ENCODE measurements at places on chromosomes 5 and 9. TPM values are rescaled to one million over a fixed set of nuclear protein-coding genes. Genes with fewer than 3 reads are reported as not detected.

GRCh38 chr5:3027185-3027865, 275.8 kb upstream of the IRX2 start:
- H3K27me3 ChIP-seq, result no peaks in the 10 kb centered on the region
- H3K4me1 ChIP-seq, result no peaks in the 10 kb centered on the region
- no peaks in the 10 kb centered on the region for H3K36me3 ChIP-seq
- H3K27ac ChIP-seq, result no peak overlapping the region
- H3K4me3 ChIP-seq, result no peak overlapping the region
- DNase-seq, result no peak

- peak overlapping the region; percentile 30 for H3K27ac ChIP-seq
- H3K27me3 ChIP-seq, result no peaks in the 10 kb centered on the region
- no peak overlapping the region for H3K4me3 ChIP-seq
- no peaks in the 10 kb centered on the region for H3K4me1 ChIP-seq
- peaks cover 28% of the 10 kb centered on the region for H3K36me3 ChIP-seq
These were observed 99.2 kb downstream of the ZNF462 start for GRCh38 chr9:106962122-106962521.

DNA sequence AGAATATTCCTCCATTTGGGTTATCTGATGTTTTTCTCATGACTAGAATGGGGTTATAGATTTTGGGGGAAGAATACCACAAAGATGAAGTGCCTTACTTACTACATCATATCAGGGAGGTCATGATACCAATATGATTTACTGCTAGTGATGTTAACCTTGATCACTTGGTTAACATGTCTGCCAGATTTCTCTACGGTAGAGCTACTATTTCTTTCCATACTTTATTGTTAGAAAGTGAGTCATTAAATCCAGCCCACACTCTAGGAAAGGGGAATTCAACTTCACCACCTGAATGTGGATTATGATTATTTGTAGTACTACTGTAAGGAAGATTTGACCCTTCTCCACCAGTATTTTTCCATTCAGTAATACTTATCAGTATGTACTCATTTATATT, 64.7 kb downstream of the UBE2R2 start:
- peaks cover 7% of the 10 kb centered on the region for H3K4me1 ChIP-seq
- H3K27ac ChIP-seq, result no peak overlapping the region
- no peak overlapping the region for H3K4me3 ChIP-seq
- DNase-seq, result no peak
- H3K36me3 ChIP-seq, result no peaks in the 10 kb centered on the region

GRCh38 chr5:159362220-159362619, 31.9 kb upstream of the IL12B start:
- H3K27ac ChIP-seq, result no peak overlapping the region
- no peaks in the 10 kb centered on the region for H3K36me3 ChIP-seq
- no peaks in the 10 kb centered on the region for H3K4me1 ChIP-seq
- peaks cover 6% of the 10 kb centered on the region for H3K27me3 ChIP-seq

DNA sequence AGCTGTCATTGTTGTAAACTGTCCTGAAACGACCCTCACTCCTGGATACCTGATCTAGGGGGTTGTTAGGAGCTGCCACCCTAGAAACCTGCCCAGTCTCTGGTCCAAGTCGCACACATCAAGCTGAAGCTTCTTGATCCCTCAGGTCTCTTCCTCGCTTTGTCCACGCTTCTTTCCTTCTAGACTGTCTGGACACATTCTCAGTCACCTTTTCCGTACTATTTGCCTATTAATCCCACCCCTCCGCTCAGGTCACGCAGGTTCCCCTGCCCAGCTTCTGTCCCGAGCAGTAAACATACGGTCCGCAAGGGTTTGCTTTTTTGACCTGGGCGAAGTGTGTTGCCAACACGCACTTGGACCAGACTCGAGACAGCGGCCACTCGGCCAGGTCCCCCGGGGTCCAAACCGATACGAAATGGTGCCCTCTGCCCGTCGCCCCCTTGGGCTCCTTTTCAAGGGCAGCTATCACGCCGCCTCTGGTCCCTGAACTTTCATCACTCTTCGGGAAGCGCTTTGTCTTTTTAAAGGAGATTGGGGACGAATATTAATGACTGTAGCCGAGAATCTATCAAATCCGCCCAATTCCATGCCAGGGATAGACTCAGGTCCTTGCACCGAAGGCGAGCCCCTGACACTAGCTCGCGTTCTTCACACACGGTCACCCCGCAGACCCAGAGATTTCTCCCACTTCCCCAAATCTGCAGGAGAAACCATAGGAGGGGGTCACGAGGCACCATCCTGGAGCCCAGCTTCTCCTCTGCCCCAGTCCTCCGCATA, 814 bp downstream of the PLCXD3 start:
- H3K36me3 ChIP-seq, result no peaks in the 10 kb centered on the region
- no peak for DNase-seq
- no peak overlapping the region for H3K27ac ChIP-seq
- peaks cover 18% of the 10 kb centered on the region for H3K4me1 ChIP-seq
- H3K4me3 ChIP-seq, result peak overlapping the region; percentile 30
- peaks cover 31% of the 10 kb centered on the region for H3K27me3 ChIP-seq

GRCh38 chr9:127153501-127153900, 31.1 kb upstream of the ANGPTL2 start:
- DNase-seq, result no peak
- no peaks in the 10 kb centered on the region for H3K27me3 ChIP-seq
- H3K36me3 ChIP-seq, result no peaks in the 10 kb centered on the region
- H3K4me1 ChIP-seq, result peaks cover 22% of the 10 kb centered on the region

GRCh38 chr9:37575921-37576721, at the start of gene FBXO10:
TSS of gene FBXO10 (minus strand) at chr9:37576380. CDS start at chr9:37541768, 34,612 bp downstream.
- no peaks in the 10 kb centered on the region for H3K4me1 ChIP-seq
- H3K27me3 ChIP-seq, result no peaks in the 10 kb centered on the region
- no peaks in the 10 kb centered on the region for H3K36me3 ChIP-seq
- peak within 1 kb of the TSS; percentile 86 for H3K27ac ChIP-seq
- DNase-seq, result peak; percentile 29
- H3K4me3 ChIP-seq, result peak within 1 kb of the TSS; percentile 76

GRCh38 chr5:143576711-143577484, 173.4 kb upstream of the NR3C1 start:
- H3K36me3 ChIP-seq, result no peaks in the 10 kb centered on the region
- DNase-seq, result no peak
- H3K27ac ChIP-seq, result no peak overlapping the region
- H3K27me3 ChIP-seq, result no peaks in the 10 kb centered on the region

DNA sequence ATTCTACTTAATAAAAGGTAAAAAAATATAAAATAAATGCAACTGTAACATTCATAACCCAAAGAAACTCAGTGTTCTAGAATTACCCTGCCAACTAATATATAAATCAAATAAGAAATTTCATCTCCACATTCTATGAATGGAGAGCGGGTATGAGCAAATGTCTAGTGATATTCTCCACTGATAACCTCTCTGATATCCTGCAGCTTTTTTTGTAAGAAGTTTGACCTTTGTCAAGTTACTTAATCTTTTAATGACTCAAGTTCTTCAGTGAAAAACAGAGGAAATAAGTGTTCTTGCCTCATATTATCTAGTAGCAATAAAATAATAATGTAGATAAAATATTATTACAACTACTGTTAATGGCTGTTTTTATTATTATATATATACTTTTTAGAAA, 1275.6 kb upstream of the CDH9 start:
- H3K36me3 ChIP-seq, result no peaks in the 10 kb centered on the region
- no peak overlapping the region for H3K4me3 ChIP-seq
- no peaks in the 10 kb centered on the region for H3K4me1 ChIP-seq
- DNase-seq, result no peak
- no peaks in the 10 kb centered on the region for H3K27me3 ChIP-seq

Gene GABRG2
- total RNA-seq, result not detected

DNA sequence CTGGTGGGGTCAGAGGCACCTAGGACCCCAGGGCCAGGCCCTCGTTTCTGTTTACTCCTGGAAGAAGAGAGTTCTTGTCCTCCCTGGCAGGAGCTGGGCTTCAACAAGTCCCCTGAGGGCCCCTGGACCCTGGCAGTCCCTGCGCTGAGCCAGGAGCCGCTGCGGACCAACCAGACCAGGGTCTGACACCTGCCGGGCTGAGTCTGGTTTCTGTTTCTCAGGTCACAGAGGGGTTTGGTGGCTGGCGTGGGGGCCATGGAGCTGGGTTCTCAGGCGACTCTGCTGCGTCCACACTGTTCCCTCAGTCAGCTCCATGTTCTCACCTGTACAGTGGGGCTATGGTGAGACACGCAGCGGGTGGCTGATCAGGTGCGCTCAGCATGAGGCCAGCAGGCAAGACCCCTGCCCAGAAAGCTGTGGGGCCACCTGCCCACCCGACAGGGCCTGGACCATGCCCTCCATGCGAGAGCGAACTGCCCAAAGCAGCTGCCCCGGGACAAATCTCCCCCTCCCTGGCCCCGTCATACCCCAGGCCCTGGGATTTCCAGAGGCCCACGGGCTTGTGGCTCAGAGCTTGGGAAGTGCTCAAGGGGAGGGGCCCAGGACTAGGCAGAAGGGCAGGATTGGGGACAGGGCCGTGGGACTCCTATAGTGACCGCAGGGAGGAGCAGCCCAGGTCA, 17.9 kb upstream of the NOTCH1 start:
- peaks cover 8% of the 10 kb centered on the region for H3K4me1 ChIP-seq
- H3K27me3 ChIP-seq, result no peaks in the 10 kb centered on the region
- no peak overlapping the region for H3K4me3 ChIP-seq
- H3K36me3 ChIP-seq, result no peaks in the 10 kb centered on the region
- DNase-seq, result no peak

DNA sequence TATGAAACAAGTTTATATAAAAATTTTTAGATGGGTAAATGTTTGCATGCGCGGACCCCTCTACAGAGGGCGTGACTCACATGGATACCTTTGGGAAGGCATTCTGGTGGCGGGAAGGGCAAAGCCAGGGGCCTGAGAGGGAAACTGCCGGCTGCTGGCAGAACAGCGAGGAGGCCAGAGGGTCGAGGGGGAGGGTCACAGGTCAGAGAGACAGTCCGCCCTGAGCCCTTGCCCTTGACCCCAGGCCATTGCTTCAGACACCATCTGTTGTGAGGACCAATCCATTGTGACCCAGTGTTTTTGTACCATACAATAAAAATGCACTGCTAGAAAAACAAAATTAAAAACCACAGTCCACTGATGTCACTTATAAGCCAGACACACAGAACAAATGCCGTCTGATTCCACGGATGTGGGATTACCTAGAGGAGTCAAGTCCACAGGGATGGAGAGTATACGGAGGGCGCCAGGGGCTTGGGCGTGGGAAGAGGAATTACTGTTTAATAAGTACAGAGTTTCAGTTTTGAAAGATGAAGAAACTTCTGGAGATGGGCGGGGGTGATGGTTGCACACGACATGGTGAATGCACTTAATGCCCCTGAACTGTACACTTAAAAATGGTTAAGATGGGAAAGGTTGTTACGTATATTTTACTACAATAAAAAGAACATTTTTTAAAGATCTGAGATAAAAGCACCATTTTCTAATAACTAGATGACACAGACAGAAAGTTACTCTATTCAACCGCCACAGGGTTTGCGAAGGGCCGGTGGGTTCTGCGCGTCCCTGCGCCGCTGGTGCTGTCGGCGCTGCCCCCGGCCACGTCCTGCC, 12.0 kb downstream of the BTNL9 start:
- H3K27me3 ChIP-seq, result peaks cover 85% of the 10 kb centered on the region
- H3K4me1 ChIP-seq, result peaks cover 25% of the 10 kb centered on the region
- no peak for DNase-seq
- no peak overlapping the region for H3K27ac ChIP-seq
- no peaks in the 10 kb centered on the region for H3K36me3 ChIP-seq
- H3K4me3 ChIP-seq, result peak overlapping the region; percentile 57

- H3K36me3 ChIP-seq, result no peaks in the 10 kb centered on the region
- no peak overlapping the region for H3K4me3 ChIP-seq
- no peak for DNase-seq
- H3K4me1 ChIP-seq, result no peaks in the 10 kb centered on the region
These were observed 369.5 kb downstream of the TAF11L14 start for GRCh38 chr5:18003784-18004183.

DNA sequence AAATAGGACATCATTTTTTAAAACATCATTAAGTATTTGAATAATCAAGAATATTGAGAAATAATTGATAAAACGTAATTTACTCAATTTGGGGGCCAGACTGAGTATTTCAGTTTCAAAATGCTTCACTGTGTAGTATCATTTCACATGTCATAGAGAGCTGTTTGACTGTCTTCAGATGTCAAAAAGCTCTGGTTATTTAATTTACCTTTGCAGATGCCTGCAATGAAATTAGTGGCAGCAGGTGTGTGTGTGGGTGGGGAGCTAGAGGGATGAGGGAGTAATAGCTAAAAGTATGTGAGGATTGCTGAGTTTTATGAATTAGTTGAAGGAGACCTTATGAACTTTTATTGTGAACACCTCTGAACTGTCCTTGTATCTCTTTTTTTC, 567.2 kb upstream of the MEF2C start:
- H3K27me3 ChIP-seq, result no peaks in the 10 kb centered on the region
